ENCODE measurements at places on chromosomes 13 and 19.
A peak's percentile ranks its signal among the peaks of the same experiment; 100 is the strongest.

GRCh38 chr13:68745502-68745901 is 1362.1 kb upstream of the ATXN8OS start:
- no peak for DNase-seq

DNA sequence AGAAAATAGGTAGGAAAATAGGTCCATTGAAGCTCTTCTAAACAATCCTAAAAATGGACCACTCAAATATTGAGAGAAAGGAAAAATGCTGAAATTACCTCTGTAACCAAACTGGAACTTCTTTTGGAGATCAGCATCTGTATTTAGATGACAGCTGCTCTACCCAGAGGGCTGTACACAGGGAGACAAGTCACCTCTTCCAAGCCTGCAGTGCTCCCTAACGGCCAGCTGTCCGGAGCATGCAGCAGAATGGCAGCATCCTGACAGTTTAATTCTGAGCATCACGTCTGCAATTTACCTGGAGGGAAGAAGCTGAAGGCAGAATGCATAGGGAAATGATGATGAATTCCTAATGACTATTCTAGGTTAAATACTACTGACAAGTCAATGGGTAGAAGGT is 62.8 kb upstream of the DIAPH3 start:
- DNase-seq = peak; percentile 54

DNA sequence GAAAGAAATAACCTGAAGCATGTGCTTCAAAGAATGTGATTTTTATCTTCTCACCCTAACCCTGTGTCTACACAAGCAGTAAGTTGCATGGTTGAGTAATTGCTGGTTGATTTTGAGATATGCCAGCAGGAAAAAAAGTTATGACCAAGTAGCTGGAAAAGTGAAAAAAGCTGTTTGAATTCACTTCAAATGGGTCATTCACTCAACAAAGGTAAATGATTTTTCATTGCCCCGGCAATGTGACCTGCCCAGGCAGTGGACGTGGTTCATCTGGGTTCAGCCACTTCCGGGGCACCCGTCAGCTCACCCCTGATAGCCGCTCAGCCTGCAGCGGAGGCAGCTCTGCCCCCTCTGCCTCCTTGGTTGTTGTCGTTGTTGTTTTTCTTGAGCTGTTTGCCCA is 18.5 kb downstream of the TNFRSF19 start:
- no peak for DNase-seq

DNA sequence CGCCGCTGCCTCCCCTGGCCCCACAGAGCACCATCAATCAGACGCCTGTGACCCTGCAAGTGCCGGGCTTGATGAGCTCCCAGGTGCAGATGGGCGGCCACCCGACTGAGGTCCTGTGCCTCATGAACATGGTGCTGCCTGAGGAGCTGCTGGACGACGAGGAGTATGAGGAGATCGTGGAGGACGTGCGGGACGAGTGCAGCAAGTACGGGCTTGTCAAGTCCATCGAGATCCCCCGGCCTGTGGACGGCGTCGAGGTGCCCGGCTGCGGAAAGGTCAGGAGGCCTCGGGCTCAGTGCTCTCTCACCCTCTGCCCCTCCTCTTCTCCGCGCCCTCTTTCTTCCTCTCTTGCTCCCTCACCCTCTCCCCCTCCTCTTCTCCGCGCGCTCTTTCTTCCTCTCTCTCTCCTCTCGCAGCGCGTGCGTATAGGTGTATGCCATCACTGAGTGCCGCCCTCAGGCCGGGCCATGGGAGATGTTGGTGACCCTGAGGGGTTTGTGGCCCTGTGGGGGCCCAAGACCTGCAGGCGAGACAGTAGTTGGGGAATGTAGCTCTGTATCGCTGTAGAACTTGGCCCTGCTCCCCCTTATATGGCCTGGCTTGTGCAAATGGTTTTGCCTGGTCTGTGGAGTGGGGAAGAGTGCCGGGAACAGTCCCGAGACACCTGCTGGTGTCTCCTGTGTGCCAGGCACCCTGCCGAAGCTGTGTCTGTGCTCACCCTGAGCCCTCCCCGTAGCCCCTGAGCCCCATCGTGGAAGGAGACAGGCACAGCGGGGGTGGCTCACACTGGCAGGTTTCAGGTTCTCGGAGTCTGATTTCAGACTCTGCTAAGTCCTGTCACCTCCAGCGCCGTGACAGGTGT is 5.4 kb upstream of the EPN1 start:
- no peak for DNase-seq

GRCh38 chr13:98438246-98439125 is 138.4 kb downstream of the STK24 start:
- no peak for DNase-seq

DNA sequence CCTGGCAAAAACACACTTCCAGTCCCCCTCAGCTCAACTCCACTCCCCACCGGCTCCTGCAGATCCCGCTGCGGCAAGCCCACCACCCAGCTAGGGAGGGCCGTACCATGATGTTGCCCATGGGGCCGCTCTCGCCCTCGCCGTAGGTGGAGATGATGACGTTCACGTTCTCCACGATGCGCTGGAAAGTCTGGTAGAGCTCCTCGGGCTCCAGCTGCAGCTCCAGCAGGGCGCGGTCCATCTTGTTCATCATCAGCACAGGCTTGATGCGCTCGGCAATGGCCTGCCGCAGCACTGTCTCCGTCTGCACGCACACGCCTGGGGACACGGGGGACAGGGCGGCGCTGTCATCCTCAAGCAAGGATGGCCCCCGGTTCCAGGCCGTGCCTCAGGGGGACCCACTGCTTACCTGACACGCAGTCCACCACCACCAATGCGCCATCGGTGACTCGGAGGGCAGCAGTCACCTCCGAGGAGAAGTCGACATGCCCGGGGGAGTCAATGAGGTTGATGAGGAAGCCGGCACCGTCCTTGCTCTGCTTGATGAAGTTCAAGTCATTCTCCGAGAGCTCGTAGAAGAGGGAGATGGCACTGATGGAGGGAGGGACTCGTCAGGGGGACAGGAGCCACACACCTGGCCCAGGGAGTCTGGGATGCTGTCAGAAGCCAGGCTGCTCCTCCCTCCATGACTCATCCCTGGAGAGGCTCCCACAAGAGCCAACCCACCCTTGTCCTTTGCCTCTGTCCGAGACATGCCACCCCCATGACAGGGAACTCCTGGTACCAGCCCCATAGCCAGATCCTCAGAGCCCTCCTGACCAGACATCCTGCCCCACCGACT is 2.3 kb downstream of the EEF2 start:
- peak; percentile 75 for DNase-seq

DNA sequence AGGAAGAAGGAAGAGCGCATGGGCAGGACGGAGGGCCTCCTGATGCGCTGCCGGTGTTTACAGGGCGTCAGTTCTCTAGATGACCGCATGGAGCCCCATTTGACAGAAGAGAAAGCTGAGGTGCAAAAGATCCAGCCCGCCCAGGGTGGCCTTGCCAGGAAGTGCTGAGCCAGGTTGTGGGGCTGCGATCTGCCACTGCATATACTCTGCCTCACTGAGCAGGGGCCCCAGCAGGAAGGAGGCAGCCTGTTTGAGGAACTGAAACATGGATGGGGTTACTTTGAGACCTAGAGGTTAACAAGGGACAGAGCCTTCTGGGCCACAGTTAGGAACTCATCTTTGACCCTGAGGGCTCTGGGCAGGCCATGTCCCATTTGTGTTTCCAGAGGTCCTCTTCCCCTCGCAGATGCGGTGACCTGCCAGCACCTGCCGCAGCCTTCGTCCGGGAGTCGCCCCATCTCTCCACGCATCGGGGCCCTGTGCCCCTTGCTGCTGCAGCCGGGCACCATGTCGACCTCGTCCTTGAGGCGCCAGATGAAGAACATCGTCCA is 3.2 kb downstream of the EPN1 start:
- no peak for DNase-seq

DNA sequence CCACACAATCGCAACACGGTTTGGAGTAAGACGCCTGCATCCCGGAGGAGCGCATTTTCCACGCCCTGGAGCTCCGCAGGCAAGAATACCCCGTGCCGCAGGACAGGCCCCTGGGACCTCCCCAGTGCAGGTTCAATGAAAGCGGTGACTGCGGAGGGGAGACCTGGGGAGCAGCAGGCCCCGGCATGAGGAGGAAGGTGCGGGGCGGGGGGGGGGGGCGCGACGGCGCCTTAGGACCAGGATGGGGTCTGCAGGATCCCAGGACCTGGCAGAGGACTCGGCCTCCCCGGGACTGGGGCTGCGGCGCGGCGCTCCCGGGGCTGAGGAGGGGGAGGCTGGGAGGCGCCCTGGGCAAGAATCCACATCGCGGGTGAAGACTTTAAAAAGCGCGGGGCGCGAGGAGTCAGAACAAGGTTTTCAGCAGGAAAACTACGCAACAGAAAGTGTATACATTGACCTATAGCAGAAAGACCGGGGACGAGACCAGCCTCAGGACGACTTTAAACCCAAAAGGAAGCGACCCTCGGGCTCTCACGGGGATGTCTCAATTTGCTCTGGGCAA is 432 bp downstream of the ZNF611 start:
- peak; percentile 21 for DNase-seq

DNA sequence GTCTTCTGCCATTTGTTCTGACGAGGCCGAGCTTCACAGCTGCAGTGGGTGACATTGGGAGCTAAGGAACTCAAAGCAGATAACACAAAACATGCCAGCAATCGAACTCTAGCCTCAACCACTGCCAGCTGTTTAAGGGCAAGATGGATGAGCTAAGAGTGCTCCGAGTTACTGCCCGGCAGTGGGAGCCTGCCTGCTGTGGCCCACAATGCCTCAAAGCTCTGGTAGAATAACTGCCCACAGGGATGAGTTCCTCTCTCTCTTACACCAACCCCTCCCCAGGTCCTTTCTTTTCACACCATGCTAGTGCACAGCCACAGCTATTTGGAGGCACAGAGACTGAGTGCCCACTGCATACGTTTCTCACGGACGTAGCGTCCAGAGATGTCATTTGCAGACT is 330.5 kb downstream of the FGF9 start:
- no peak for DNase-seq

- DNase-seq = peak; percentile 75
Measured at GRCh38 chr13:114282041-114282670, 755 bp downstream of the UPF3A start.
